ENCODE measurements at places on chromosomes 1 and 21. TPM values are rescaled to one million over a fixed set of nuclear protein-coding genes. Genes with fewer than 3 reads are reported as not detected.

DNA sequence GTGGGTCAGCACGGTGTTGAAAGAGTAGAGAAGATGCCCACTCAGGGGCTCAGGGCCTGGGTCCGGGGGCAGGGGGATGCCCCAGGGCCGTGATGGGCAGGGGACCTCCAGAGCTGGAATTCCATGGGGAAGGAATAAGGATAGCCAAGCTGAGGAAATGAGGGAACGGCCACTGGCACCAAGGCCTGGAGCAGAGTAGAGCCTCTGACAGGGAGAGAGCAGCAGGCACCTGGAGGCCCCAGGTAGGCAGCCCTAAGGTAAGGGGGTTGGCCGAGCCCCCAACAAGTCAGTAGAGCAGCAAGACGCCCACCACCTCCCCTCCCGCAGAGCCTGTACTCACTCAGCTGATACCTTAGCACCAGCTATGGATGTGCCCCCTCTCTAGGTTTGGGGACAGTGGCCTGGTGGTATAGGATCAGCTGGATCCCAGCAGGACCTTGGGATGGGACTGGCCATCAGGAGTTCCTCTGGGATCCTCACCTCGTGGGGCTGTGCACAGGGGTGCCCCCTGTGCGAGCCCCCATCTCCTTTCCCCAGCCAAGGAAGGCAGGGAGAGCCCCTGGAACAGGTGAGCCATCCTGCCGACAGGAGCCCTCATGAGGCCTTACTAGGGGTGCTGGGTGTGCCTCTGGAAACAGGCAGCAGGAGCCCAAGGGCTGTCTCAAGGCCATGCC, 21.0 kb upstream of the ARF1 start:
- DNase-seq: peak; percentile 30

- peak; percentile 93 for DNase-seq
These were observed 12.7 kb upstream of the C1orf167 start for GRCh38 chr1:11749203-11749689.

DNA sequence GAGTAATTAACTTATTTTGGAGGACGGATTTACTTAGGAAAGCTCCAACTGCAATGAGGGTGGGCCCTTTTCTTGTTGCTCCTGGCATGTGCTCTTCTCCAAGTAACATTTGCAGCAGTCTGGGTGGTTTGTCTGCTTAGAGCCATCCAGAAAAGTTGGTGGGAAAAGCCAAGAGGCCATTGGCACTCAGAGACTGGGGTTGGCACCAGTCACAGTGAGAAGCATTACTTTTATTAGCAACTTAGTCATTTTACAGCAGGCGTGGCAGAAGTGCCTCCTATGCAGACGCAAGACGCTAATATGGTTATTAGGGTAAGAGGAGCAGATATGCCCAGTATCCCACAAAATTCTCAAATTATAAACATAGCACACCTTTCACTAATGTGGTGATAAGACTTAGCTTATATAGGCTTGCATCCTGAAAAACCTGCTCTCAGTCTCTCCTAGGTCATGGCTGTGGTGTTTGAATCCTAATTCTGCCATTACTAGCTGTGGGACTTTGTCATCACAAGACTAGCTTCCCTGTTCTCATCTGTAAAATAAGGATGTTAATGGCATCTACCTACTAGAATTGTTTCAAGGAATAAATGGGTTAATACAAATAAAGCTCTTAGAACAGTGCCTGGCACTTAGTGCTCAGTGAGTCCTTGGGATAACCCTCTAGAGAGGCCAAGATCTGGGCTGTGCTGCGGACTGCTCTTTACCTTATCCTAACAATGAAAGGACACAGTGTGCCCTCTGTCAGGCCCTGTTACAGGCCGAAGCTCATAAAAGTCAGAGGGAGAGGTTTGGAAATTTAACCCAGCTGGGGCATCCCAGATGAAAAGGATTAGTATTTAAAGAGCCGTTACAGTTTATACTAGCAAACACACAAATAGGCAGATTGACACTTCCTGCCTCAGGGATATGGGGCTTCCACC, 154.6 kb downstream of the ROR1 start:
- no peak for DNase-seq

- DNase-seq: no peak
These were observed 42.5 kb upstream of the GPR52 start for GRCh38 chr1:174405219-174405618.

DNA sequence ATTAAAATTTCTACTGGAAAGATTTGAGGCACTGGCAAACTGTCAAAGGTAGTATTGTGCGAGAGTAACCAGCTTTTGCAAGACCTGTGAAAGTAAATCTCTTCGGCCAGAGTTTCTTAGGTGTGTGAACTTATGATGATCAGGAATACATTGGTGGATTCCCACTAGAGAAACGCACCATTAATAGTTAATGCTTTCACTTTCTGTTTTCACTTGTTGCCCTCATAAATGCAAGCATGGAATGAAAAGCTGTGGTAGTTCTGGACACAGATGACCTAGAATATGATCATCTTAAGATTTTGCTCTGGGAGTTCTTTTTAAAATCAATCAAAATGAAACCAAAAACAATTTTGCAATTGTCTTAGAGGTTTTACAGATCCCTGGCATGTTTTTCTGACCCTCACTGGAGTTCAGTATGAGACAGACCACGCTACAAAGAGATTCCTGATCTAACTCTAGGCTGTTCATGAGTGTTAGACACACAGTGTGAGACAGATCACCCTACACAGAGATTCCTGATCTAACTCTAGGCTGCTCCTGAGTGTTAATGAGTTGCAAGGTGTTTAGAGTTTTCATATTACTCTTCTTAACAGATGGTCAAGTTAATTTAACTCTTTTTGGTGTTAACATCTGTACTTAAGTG, 98.8 kb downstream of the SDCCAG8 start:
- DNase-seq: no peak

- DNase-seq: no peak
These were observed 15.4 kb upstream of the SLC19A1 start for GRCh38 chr21:45557616-45558043.

GRCh38 chr1:167829868-167830267, 84.1 kb downstream of the ADCY10 start:
- no peak for DNase-seq

- no peak for DNase-seq
These were observed 2.7 kb upstream of the TMPRSS3 start for GRCh38 chr21:42398436-42399028.

The CA14 gene
- total RNA-seq: 75.4 TPM

The CR1L gene
- total RNA-seq: 0.48 TPM

The ETV3L gene
- total RNA-seq: 0.74 TPM

The RCC2 gene
- 366 TPM for total RNA-seq
